ENCODE measurements at places on chromosomes 1 and 21.

- no peak for DNase-seq
Measured at GRCh38 chr1:225873281-225873850, 8.8 kb downstream of the TMEM63A start.

- DNase-seq: no peak
Measured at GRCh38 chr1:234586304-234586703, 23.7 kb downstream of the IRF2BP2 start.

GRCh38 chr1:232421143-232421796 lies 208.7 kb downstream of the SIPA1L2 start:
- no peak for DNase-seq

DNA sequence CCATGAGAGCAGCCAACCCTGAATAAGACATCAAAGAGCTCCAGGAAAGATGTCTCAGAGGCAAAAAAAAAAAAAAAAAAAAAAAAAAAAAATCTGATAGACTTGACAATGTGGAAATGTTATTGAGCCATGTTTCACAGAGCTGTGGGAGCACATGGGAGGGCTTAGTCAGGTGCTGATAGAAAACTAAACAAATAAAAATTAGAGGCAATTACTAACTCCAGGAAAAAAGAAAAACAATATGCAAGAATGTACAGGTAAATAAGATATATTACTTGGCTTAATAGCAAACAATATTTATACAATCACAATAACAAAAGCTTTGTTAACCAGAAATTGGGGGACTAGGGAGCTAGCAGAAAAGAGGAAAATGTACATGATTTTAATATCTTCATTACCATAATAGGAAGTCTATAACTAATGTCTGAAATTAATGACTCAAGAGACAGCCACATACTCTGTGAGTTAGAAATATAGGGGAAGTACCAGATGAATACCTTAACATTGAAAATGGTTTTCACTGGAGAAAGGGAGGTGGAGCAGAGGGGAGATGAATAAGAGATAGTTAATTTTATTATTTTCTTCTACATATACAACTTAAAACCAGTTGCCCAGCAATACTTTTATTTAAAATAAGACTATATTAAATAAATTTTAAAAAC lies 16.9 kb upstream of the RGS16 start:
- DNase-seq: no peak

DNA sequence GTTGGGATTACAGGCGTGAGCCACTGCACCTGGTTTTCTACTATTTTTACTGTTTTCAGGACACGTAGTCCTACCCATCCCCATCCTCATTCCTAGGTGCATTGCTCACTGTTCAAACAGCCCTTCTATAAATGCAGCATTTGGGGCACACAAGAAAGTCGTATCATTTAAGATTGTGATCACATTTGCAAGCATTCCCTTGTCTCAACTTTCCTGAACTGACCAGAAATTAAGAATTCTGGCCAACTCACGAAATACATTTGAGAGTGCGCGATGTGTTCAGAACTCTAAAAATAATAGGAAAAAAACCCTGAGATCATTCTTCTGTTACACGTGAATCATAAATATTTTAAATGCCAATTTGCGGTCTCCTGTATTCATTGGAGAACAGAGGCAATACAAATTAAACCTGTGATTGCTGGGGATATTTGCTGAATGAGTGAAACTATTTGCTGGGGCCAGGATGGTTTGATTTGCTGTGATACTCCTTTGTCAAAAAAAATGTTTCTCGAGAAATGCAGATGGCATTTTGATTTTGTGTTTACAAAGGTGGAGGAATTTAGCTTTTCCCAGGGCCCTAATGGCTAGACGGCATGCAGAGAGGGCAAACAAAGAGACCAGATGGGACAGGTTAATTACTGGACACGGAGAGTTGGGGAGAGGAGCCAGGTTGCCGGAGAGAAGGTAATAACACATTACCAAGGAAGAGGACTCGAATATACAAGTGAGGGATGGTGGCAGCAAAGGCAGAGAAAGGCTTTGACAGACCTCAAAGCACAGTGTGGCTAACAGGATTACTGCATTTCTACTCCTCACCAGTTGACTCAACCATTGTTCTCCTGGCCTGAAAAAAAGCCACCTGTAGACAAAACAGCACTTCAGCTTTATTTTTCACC lies 38.4 kb downstream of the STPG1 start:
- no peak for DNase-seq

DNA sequence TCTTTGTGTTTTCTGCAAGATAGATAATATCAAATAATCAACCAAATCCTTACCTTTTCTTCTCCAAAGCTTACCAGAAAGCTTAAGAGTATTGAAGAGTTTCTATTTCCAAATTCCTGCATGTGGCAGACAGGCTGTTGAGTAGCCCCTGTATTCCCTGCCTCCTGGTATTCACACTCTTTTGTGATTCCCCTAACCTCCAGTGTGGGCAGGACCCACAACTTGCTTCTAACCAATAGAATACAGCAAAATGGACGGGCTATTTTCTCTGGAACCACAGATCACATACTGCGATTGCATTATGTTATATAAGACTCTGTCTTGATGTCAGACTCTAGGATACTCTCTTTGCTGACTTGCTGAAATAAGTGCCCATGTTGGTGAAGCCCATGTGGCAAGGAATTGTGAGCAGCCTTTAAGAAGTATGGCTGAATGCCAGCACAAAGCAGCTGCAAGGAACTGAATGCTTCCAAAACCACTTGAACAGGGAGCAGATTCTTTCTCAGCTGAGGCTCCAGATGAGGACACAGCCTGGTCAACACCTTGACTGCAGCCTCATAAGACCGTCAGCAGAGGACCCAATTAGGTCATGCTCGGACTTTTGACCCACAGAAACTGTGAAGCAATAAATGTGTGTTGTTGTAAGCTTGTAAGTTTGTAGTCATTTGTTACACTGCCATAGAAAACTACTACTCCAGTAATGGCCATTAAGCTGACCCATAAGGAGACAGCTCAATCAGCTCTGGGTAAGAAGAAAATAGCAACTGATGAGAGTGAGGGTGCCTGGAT lies 47.9 kb upstream of the PLXNA2 start:
- no peak for DNase-seq

DNA sequence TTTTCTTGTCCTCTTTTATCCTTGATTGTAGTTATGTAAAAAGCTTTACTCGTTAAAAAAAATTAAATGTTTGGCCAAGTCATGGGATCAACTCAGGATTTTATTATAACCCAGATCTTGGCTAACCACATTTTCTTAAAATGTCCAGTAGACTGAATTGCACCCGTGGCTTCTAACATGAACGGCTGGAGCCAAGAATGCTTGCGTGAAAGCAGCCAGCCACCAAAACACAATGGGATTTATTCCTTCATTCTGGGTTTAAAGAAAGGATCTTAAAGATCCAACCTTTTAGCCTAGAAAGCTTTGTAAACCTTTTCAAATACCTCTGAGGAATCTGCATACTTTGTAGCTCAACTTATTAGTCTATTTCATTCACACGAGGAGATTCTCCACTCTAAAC lies 404.4 kb downstream of the USP25 start:
- no peak for DNase-seq

- DNase-seq: no peak
Measured at GRCh38 chr1:77866296-77866695, 22.1 kb upstream of the NEXN start.

- no peak for DNase-seq
Measured at GRCh38 chr1:175419684-175420517, 227.3 kb upstream of the KIAA0040 start.

DNA sequence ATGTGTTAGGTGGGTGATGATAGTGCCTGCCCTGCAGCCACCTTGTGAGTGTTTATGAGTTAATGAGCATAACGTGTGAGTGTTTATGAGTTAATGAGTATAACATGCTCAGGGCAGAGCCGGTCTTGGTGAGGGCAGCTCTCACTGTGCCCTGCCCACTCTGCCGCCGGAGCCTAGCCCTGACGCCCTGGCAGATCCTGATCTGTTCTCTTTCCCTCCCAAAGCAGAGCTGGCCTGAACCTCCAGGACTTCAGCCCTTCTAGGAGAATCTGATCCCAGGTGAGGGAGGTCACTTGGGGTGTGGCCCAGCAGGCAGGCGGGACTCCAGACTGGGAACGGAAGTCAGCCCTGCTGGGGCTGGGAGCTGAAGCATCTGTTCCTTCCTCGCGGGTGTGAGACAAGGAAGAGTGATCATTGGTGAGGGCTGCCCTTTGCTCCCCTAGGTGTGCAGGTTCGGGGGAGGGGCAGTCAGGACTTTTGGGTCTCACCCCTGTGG lies 5.7 kb downstream of the FBLIM1 start:
- no peak for DNase-seq

DNA sequence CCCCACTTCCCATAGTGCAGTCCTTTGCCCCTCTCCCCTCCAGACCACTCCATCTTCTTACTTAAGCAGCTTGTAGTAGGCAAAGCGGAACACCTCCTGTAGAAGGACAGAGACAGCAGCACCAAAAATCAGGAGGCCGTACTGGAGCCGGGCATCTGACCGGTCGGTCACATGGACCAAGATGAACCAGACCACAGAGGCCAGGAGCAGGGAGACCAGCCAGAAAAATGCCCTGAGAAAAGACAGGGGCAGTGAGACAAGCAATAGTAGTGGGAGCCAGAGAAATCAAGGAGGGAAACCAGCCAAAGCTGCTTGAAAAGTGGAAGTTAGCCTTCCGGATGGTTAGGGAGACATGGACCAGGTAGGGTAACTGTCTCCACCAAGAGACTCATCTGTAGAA lies 920 bp downstream of the APH1A start:
- DNase-seq: no peak

- DNase-seq: no peak
Measured at GRCh38 chr1:7884757-7885156, 31.9 kb upstream of the UTS2 start.

- DNase-seq: no peak
Measured at GRCh38 chr1:246214708-246215509, 292.2 kb downstream of the SMYD3 start.

GRCh38 chr1:95957748-95958147 lies 723.7 kb downstream of the RWDD3 start:
- DNase-seq: no peak

- no peak for DNase-seq
Measured at GRCh38 chr1:21756393-21757089, 26.4 kb downstream of the USP48 start.

- no peak for DNase-seq
Measured at GRCh38 chr1:204451352-204452124, 39.9 kb upstream of the PPP1R15B start.

- no peak for DNase-seq
Measured at GRCh38 chr1:202274611-202275010, 67.1 kb downstream of the UBE2T start.

Measured in stimulated activated CD4-positive, alpha-beta T cell treated with anti-CD3 and anti-CD28 coated beads, TNF-alpha, amount 100 ng/mL, for 48 hours (primary cell).